ENCODE measurements at places on chromosomes 3 and 15. TPM values are rescaled to one million over a fixed set of nuclear protein-coding genes. Genes with fewer than 3 reads are reported as not detected.

DNA sequence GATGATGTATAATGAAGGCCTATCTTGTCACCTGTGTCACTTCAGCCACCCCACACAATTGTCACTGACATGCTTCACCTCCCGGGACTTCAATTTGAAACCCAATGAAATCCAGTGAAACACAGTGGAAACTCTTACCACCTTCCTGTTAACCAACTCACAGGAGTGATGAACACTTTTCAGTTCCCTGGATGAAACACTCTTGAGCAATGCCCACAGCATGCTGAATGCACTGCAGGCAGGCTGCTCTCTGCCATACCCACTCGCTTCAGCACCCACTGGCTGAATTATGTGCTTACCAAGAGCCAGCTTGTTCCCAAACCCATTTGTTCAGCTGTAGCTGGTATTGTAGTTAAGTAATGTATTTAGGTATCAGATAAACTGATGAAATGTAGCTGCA is 47.0 kb downstream of the MAP2K1 start:
- DNase-seq, result no peak

- no peak for DNase-seq
Measured at GRCh38 chr3:114155370-114155821, 23.5 kb downstream of the DRD3 start.

The DNAJB11 gene
- 43.6 TPM for polyA plus RNA-seq

- no peak for DNase-seq
Measured at GRCh38 chr3:11164607-11165006, 10.3 kb downstream of the HRH1 start.

GRCh38 chr15:38843051-38843501 is 278.5 kb upstream of the RASGRP1 start:
- no peak for DNase-seq

The BNC1 gene
- polyA plus RNA-seq, result 2.2 TPM

The THAP10 gene
- 2.7 TPM for polyA plus RNA-seq

DNA sequence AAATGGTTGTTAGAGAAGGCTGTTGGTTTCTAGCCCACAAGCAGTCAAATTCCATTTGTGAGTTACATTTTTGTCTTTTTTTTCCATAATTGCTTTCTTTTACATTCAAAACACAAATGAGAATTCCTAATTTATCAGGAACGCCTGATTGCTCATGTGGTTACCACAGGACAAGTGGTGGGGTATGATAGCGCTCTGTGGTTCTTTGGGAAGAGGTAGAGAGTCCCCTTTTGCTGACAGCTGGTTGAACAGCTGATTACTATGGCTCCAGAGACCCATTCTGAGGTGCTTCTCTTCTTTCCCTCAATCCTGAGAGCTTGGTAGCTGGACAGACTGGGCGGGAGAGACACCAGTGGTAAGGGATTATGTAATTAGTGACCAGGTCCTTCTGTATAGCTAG is 24.4 kb downstream of the CNOT10 start:
- no peak for DNase-seq

The PRTG gene
- polyA plus RNA-seq, result 1.2 TPM

- DNase-seq, result no peak
Measured at GRCh38 chr3:120670576-120670975, 11.5 kb downstream of the HGD start.

DNA sequence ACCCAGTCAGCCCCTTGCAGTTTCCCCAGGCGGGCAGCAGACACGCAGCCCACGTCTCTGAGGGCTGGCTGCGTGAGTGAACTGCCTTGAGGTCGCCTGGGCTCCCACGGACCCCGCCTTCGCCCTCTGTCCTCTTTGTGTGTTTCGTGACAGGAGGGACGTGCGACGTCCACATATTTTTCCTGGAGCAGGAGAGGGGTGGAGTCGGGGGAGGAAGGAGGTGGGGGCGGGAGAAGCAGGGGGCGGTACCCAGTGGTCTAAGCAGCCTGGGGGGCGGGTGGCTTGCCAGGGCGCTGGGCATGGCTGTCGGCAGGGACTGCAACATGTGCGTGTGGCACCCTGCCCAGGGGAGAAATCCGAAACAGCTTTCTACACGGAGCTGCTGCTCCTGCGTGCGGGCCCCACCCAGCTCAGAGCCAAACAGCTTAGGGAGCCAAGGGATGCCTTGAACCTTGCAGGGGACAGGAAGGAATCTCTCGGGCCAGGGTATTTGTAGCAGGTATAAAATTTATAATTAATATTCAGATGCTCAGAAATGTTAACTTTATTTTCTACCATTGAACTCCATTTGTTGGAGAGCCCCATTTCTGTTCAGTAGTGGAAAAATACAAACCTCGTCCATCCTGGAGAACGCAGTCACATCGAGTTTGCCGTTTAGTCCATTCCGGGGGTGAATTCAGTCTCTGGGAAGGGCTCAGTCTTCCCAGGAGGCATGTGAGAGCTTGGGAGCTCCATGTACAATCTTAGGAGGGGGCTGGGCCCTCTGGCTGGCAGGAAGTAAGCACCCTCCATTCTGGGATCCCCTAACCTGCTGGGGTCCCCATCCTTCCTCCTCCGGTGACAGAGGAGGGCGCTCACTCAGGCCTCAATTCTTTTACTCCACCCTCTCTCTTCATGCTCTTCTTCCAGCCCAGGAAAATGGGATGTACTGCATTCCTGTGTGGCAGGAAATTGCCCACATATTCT is 79.1 kb upstream of the MEF2A start:
- DNase-seq, result no peak

GRCh38 chr3:16059081-16059537 is 115.4 kb upstream of the GALNT15 start:
- DNase-seq, result no peak

Data from AG04450 (cell line).